ENCODE measurements at places on chromosomes 16 and 17.

GRCh38 chr17:72342627-72343527, 222.1 kb downstream of the SOX9 start:
- DNase-seq = no peak

DNA sequence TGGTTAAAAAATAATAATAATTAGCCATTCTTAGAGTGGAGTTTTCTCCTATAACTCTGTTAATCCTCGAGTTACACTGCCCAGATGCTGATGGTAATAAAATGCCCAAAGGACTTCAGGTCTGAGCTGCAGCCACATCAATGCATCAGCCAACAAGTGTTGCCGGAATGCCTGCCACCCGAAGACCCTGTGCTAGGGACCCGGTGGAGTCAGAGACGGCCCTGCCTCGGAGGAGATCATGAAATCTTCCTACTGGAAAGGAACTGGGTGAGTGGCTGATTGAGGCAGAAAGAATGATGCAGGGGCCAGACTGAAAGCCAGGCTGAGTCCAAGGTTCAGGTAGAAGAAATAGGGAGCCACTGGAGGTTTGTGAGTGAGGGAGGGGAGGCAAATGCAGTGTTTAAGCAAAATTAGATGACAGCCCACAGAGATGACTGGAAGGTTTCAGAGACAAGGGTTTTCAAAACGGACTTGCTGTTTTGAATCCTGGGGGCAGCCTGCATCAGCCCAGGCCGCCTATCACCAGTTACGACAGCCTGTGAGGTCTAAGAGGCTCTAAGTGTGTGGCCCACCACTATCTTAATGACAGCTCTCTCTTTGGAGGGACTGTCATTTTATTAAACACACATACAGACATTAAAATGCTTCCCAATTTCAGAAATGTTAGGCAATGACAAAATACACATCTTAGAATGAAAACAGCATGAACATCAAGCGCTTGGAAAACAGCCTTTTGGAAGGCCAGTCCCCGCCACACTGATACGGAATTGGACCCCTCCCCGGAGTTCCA, 100.0 kb downstream of the ZNF423 start:
- no peak for DNase-seq

DNA sequence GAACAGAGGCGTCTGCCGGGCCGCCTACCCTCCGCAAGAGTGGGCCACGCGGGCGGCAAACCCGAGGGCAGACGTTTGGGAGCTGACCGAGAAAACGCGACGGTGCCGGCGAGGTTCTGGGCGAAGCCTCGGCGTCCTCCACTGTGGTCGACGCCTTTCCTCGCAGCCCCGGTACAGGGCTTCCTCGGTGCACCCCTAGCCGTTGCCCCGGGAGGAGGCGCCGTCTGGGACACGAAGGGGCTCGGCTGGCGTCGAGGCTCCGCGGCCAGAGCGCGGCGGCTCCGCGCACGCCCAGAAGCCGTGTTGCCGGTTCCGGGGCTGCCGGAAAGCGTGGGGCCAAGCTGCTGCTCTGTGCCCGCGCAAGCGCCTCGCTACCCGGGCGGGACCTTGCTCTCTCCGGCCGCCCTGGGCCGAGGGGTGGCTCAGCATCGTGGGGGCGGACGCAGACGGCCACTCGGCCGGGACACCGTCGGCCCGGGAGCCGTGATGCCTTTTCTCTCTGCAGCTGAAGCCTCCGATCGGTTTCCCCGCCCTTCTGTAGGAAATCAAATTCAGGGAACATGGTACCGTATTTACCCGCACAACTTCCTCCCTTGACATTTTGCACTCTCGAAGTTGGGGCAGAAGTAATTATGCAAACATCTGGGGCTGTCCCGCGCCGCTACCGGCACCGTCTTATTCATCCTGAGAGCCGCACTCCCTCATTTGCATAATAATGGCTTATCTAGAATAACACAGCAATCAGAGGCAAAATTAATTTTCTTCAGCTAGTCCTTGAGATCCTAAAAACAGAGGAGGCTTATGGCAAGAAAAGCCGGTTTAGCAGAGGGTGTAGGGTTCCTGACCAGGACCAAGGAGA, 7.3 kb upstream of the CBX8 start:
- peak; percentile 88 for DNase-seq

DNA sequence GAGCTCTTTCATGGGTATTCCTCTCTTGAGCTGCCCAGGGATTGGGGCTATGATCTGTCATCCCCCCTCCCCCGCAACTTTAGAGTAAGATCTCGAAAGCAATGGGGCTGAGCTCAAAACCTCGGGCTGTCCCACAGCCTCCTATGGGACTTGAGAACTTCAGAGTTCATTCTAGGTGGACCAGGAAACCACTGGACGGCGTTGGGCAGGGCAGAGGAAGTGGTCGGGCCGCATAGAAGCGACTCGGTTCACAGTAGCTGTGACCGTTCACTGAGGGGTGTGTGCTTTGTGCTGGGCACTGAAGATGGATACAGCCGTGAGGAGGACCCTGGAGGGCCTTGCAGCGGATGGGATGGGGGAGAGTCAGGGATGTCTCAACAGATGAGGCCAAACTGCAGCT, 292.0 kb downstream of the CPPED1 start:
- DNase-seq = no peak

DNA sequence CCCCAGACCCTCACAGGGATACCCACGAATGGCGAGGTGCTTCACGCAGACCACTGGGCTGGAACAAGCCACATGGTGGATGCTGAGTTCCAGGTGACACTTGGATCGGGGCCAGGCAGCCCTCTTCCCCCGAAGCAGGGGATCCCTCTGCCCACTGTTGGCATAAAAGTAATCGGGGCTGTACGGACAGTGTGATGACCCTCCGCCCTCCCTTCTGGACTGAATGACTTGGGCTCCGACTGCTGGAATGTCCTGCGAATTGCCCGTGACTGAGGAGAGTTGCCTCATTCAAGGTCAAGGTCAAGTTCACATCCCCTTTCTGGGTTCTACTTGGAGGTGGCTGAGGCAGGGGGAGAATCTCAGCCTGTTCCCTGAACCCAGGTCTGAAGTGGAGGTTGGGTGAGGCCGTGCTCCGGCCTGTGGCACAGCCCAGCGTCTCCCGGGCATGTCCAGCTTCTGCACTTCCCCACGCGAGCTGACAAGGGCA, 28.5 kb upstream of the CREBBP start:
- DNase-seq = no peak

DNA sequence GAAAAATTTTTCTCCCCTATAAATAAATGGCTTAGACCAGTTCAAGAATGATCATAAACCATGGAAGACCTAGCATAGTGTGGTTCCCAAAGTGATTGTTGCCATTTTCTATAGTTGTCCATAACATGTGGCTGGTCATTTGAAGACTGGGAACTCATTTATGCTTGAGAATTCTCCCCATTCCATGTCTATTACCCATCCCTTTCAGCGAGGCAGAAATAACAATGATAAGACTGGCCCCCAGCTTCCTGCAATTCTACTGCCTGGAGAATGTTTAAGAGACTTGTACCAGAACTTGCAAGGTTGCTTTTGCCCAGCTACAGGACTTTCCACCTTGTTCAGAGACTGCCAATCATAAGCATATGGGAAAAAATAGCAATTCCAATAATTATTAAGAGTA, 146.5 kb upstream of the CDH11 start:
- DNase-seq = no peak

DNA sequence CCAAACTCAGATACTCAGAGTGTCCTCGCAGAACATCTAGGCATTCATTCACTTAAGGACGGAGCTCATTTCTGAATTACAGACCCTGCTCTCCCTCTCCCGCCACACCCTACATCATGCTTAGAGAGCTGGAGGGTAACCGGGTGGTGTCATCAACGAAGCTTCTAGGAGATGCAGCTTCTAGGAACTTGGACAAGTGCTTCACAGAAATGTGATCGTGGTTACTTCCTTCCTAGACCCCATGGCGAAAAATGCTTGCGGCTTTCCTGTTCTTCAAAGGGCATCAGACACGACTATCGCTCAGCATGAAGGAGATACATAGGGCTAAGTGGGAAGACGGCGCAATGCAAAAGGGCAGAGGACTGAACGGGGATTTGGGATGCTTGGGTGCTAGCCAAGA, 126.8 kb downstream of the ZFHX3 start:
- DNase-seq = peak; percentile 47

DNA sequence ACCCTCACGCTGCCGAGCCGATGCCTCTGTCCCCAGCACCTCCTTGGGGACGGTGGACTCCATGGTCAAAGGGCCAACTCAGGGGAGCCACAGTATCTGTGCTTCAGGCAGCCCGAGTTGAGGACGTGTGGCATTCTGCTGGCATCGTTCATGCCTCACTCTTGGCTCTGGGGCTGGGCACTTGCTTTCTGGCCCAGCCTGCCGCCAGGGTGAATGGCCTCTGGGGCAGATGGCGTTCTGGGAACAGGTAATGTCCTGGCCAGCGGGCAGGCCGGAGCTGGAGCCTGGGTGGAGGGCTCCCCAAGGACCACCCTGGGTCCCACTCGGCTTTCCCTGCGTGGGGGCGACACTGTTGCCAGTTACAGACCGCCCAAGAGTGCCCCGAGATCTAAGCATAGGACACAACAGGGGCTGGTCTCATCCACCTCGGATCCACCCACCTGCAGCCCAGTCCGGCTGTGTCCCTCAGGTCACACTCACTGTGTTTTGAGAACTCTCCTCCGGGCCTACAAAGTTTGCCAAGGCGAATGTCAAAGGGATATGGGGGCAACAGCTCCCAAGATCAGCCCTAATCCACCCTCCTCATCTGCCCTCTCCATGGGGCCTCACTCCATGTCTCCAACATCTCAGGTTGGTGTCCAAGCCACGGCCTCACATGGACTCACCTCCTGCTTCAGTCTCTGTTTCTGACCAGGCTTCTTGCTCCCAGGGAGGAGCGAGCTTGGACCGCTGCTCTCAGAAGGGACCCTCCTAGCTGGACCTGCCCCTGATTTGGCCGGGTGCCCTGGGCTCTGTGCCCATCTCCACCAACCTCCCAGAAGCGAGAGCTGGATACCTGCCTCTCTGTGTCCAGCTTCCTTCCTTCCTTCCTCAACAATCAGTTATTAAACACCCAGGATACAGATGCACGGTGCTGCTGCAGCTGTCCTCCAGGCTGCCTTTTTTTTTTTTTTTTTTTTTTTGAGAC, 60.8 kb downstream of the TMEM235 start:
- DNase-seq = no peak

DNA sequence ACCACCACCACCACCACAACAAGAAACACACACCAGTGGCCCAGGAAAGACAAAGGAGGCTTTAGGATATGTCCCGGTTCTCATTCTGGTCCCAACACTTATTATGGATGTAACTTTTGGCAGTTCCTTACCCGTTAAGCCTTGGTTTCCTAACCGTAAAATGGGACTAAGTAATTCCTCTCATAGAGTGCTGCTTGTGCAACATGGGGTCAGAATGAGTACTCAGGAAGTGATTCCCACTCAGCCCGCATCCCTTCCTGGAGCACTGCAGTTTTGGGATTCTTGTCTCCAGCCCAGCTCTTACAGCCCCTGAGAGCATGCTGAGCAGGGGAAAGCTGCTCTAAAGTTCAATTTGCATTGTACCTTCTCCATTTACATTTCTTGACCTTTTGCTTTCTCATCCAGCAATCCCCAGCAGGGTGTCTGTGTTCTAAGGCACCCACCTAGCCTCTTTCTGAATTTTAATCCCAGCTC, 262.6 kb downstream of the PRKCA start:
- no peak for DNase-seq

GRCh38 chr17:66425756-66426396, 123.5 kb downstream of the PRKCA start:
- peak; percentile 11 for DNase-seq

- no peak for DNase-seq
Measured at GRCh38 chr17:75683583-75683982, 16.4 kb downstream of the SAP30BP start.

- DNase-seq = no peak
Measured at GRCh38 chr17:1506649-1507267, 9.7 kb downstream of the INPP5K start.

GRCh38 chr17:45948881-45949624, 50.0 kb upstream of the STH start:
- peak; percentile 81 for DNase-seq

DNA sequence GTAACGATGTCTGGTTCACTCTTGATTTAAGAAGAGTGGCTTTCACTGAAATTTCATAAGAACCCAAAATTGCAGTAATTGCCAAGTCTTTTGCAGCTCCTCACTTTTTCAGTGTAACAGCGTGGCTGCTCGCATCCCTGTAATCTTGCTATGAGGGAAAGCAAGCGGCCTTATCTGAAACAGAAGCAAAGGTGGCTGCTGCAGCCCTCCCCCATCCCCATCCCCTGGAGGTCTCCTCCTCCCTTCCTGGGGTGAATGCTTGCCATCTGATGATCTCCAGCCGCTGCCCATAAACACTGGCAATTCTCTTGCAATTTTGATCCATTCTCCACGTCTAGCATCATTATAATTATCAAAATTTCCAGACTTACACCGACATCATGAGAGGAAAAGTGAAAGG, 182.5 kb upstream of the ASIC2 start:
- no peak for DNase-seq

DNA sequence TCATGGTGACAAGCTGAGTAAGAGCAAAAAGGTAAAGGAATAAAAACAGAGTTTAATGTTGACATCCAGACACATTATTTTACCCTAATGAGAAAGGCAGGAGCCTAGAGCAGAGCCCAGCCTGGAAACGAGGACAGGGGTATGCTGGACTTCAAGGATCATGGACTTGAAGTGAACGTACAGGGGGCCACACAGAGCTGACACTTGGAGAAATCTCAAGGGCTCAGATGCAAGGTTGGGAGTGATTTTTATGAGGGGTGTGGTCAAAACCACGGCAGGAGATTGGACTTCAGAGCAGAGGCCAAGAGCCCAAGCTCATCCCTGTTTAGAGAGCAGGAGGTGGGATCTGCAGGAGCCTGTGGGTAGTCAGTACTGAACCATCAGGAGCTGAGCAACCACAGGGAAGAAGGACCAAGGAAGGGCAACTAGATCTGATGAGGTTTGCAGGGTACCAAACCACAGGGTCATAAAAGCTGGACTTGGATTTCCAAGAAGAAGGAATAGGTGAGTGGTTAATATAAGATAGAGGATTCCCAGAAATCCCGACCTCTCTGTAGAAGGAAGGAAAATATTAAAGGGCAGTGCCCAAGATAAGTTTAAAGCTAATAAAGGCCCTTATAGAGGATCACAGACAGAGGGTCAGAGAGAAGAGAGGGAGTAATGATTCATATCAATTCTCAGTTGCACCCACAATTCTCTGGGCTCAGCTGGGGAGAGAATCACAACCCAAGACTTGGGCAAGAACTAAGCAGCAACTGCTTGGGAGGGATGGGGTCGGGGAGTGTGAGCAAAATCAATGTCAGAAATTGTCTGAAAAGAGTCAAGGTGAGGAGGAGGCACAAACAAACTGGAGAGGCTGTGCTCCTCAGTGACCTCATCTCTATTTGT, 331.7 kb downstream of the SOX9 start:
- no peak for DNase-seq

GRCh38 chr16:56866955-56867830, 2.2 kb downstream of the SLC12A3 start:
- peak; percentile 63 for DNase-seq
